ENCODE measurements at places on chromosomes 12 and 14. TPM values are rescaled to one million over a fixed set of nuclear protein-coding genes. Genes with fewer than 3 reads are reported as not detected.

DNA sequence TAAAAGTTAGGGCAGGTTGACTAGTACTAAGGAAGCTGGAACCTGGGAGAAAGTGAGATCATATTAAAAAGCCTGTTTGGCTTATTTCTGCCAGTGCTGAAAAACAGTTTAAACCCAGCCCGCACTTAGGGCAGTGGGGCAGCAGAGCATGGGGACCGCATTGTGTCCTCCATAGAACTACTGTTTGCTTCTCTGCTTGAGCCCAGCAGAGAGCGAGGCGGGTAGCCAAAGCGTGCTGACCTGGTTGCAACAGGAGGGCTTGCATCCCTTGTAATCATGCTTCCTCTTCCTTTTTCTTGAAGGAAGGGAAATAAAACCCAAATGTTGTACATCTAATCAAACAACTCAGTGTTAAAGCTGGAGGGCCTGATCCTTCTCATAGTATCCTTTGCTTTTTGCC lies 82.5 kb upstream of the HOXC13 start:
- DNase-seq: no peak

The EIF4B gene
- total RNA-seq: 1,076 TPM

The SVOP gene
- total RNA-seq: not detected

The FGF23 gene
- not detected for total RNA-seq

DNA sequence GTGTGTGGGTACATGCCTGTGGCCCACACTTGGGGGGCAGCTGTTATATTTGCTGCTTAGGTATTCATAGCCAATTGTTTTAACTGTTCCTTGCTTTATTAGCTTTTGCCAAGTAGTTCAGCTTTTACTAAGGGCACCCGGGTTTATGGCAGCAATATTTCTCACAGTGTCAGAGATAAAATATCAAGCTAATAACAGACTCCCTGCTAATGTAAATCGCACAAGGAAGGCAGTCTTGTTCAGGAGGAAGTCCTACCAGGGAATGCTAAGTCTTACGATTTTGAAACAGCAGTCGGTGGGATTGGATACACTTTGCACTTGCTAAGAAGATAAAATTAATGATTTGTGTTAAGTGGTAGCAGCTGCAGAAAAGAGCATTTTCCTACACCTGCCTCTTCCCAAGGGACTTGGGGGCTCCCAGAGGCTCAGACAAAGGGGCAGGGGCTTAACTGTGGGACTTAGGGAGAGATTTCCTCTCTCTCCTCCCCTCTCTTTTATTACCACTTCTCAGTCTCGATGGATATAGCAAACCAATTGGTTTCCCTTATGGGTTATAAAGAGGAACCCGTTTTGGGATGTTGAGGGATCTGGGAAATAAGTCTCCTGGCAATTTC lies 175.1 kb downstream of the NRXN3 start:
- no peak for DNase-seq

Data from uterus (tissue), 4 donors.